ENCODE measurements at places on chromosomes 1 and 21. TPM values are rescaled to one million over a fixed set of nuclear protein-coding genes. Genes with fewer than 3 reads are reported as not detected.

DNA sequence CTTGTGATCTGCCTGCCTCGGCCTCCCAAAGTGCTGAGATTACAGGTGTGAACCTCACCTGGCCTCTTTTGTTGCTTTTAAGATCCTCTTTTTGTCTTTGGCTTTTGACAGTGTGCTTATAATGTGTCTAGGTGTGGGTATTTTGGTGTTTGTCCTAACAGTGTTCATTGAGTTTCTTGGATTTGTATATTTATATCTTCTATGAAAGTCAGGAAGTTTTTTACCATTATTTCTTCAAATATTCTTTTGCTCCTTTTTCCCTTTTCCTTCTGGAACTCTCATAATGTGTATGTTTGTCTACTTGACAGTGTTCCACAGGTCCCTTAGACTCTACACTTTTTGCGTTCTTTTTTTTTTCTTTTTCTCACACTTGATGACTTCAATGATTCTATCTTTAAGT is 59.1 kb downstream of the URB2 start:
- DNase-seq: no peak

- peak; percentile 88 for DNase-seq
Observed at GRCh38 chr1:12477936-12478611, 139.9 kb downstream of the DHRS3 start.

DNA sequence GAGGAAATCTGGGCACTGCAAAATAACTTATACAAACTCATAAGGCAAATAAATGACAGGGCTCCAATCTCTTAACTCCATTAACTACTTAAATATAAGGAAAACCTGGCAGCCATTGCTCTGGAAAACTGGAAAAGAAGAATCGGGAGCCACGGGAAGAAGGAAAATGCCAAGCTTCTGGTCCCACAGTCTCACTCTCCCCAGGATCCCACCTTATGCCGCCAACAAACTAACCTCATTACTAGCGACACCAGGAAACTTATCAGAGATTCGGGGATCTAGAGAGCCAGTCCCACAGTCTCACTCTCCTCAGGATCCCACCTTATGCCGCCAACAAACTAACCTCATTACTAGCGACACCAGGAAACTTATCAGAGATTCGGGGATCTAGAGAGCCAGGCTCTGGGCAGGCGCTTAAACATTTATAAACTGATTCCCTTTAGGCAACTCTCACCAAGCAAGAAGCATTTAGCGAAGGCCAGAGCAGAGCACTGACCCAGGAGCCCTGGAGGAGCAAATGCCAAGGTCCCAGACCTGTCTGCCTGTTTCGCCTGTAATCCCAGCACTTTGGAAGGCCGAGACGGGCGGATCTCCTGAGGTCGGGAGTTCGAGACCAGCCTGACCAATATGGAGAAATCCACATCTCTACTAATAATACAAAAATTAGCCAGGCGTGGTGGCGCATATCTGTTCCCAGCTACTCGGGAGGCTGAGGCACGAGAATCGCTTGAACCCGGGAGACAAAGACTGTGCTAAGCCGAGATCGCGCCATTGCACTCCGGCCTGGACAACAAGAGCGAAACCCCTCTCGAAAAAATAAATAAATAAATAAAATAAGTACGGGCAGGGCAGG is 720 bp downstream of the PSMB2 start:
- no peak for DNase-seq

GRCh38 chr1:47659146-47659545 is 221.3 kb downstream of the FOXD2 start:
- DNase-seq: no peak

DNA sequence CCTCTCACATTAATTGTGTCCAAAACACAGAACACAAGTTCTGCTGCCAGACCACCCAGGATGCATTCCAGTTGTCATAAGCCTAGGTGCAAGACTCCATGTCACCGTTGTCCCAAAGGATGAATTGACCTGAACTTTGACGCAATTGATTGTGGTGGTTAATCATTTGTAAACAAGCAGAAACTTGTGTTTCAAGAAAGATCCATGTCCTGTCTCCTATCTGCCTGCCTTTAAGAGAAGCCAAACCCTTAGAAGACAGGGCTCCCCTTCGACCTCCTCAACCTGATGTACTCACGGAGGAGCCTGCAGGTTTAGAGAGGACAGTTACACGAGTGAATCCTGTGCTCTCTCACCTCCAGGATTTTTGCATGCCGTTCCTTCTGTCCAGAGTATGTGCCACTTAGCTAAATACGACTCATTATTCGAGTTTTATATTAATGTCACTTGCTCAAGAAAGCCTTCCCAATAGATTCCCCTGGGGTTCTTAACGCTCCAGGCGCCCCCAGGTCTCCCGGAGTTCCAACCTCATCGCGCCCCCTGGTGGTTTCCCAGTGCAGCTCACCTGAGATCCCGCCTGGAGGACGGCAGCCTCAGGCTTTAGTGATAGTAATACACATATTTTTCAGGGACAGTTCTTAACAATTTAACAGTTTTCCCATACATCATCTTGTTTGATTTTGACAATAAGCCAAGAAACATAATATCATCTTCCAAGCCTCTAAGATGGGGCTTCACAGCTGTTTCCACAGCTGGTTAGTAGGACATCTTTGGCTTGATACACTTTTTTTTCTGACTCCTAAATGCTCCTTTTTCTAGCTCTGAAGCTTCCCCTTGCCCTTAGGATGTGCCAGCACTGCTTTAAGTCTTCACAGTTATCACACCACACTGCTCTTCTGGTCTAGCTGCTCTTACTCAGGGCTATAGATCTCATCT is 2.4 kb upstream of the C8B start:
- DNase-seq: peak; percentile 46

GRCh38 chr1:211775170-211775569 is 55.4 kb downstream of the LPGAT1 start:
- DNase-seq: no peak

DNA sequence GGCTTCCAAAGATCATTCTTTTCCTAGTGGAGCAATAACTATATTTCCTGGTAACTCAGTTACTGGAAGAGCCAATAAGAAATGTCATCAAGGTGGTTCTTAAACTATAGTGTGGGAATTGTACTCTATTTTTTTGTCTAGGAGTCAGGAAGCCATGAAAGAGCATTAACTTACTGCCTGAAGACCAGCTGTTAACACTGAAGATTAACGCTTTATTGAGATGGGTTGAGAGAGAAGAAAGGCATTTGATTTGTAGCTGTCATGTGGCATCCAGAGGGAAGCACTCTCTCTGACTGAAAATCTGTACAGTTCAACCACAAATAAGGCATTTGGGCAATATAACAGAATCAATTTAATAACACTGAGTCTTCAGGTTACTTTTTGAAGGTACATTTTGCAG is 76.0 kb downstream of the DNM3 start:
- no peak for DNase-seq

DNA sequence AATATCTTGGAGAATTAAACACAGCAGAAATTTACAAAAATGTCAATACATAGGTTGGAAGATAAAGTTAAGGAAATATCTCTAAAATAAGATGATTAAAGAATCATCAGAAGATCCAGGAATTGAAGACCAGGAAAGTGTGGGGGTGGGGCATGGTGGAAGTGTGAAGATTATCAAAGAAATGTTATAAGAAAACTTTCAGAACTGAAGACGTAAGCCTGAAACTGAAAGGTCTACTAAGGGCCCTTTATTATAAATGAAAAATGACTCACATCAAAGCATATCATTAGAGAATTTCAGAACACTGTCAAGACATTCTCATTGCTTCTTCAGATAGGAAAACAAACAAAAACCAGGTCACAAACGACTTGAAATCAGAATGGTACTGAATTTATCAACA is 92.4 kb upstream of the DPT start:
- DNase-seq: no peak

DNA sequence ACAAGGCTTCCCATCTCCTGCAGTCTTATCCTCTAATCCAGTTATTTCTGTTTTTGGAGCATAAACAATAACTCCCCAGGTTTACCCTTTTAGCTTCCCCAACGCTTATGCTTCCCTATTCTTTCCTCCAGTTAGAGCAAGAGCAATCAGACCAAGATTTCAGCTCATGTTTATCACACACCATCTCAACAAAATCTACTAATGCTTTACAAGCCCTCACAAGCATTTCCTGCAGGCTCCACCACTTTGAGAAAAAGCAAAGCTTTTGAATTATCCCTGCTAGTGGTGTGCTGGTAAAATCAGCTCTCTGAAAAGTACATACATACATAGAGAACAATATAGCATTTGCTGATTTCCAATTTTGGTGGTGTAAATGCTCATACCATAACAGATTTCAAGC is 92.9 kb downstream of the EDEM3 start:
- DNase-seq: no peak

GRCh38 chr1:36624466-36624865 is 141.8 kb upstream of the CSF3R start:
- no peak for DNase-seq

- DNase-seq: no peak
Observed at GRCh38 chr1:246787781-246788513, 63.7 kb downstream of the SCCPDH start.

DNA sequence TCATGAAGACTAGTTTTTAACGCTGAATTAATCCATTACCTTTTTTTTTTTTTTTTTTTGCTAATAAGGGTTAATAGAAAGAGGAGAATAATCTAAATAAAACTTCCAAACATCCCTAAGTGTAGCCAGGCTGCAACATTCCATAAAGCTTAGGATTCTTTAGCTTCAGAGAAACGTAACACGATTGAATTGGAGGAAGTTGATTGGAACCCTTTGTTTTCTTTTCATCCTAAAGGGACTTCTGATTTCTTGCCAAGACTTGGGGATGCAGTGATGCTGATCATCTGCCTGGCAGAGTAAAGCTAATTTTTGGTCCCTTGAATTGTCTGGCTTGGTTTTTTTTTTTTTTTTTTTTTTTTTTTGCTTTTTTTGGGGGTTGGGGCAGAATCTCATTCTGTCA is 142.9 kb downstream of the VPS13D start:
- DNase-seq: no peak

DNA sequence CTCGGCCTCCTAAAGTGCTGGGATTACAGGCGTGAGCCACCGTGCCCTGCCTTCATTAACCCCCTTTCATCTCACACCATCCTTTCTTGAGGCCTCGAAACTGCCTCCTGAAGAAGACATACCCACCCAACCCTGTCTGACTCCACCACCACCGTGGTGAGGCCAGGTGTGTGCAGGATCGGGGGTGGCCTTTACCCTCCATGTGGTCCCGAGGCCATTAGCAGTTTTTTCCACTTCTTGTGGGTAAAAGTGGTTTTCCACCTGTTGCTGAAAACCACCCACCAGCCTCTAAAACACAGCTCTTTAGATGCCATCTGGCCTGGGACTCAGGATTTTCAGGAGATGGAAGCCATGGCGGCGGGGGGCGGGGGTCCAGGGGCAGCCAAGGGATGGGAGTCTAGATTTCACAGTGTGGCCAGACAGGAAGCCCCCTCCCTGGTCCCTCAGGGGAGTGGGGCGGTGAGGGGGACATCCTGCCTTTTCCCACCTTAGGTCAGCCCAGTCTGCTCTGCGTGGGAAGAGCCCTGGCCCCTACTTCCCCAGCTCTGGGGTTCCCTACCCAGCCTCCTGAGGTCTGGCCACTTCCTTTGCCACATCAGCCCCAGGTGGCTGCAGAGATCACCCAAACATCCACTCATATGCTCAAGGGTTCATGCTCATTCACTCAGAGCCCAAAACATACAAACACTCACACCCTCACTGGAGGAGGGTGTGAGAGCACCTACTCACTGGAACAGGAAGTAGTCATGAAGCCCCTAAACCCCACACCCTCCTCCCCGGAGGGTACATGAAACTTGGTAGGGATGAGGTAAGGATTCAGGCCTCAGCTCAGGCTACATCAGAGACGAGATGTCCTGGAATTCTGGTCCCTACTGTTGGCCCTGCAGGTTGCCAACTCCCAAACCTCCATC is 2.3 kb downstream of the FGR start:
- DNase-seq: peak; percentile 38

- DNase-seq: no peak
Observed at GRCh38 chr1:228938537-228938901, 203.2 kb downstream of the RHOU start.

DNA sequence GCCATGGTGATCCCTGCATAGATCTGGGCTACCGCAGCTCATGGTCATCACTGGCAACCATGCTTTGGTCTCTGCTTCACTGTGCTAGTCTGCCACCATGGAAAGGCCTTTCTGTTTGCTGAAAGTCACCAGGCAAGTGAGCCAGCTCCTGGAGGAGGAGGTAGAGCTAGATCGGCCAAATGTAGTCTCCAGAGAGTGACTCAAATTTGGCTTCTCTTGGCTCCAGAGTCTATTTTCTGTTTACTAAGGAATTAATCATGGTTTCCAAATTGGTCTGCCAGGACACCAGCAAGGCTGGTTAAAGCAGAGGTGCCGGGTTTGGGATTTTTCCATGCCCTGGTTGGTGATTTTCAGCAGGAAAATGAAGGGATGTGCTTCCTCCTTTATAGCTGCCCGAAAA is 52.7 kb upstream of the IVNS1ABP start:
- DNase-seq: no peak

GRCh38 chr21:46114963-46115362 is 17.1 kb downstream of the COL6A2 start:
- no peak for DNase-seq

DNA sequence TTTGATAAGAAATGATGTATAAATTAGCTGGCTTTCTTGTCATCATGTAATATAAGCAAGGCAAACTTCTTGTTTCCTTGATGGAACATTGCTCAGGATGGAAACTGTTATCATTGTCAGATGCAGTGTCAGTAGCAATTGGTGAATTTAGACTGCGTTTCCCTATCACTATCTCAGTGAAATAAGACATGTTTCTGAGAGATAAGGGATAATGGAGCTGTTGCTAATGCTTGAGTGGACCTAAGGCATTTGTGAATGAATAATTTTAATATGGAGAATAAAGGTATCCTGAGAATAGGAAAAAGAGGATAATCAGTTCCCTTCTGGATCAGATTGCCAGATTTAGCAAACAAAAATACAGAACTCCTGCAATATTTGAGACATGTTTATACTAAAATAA is 160.9 kb downstream of the HLX start:
- no peak for DNase-seq

DNA sequence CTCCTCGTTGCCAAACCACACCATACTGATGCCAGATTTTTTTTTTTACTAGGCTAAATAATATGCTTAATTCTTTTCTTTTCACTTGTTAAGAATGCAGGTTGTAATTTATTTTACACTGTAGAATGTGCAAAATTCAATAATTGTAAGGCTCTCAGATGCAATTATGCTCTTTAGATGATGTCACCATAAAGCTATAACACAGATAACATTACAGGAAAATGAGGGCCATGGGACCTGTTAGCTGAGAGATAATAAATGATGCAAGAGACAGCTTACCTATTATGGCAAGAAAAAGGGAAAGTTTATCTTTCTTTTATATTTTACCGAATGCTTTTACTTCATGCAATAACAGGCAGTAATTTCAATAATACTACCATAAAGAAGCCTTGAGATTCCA is 35.4 kb downstream of the CHRM3 start:
- no peak for DNase-seq

Gene FCRL4
- total RNA-seq: not detected

Gene SPRR2A
- not detected for total RNA-seq

Gene KCNA10
- total RNA-seq: not detected

Gene RBM8A
- 57.9 TPM for total RNA-seq

Gene CLIC4
- 334 TPM for total RNA-seq

Gene LRRC71
- total RNA-seq: not detected

Gene OR2L5
- total RNA-seq: not detected

Gene ABCA4
- 0.08 TPM for total RNA-seq

Gene PTGER3
- 1.3 TPM for total RNA-seq

Gene TDRD5
- total RNA-seq: not detected
